Activated naive CD4-positive, alpha-beta T cell treated with Interleukin-2 at 50 U/mL for 16 hours (primary cell): ENCODE measurements at places on chromosomes 12 and 14.

DNA sequence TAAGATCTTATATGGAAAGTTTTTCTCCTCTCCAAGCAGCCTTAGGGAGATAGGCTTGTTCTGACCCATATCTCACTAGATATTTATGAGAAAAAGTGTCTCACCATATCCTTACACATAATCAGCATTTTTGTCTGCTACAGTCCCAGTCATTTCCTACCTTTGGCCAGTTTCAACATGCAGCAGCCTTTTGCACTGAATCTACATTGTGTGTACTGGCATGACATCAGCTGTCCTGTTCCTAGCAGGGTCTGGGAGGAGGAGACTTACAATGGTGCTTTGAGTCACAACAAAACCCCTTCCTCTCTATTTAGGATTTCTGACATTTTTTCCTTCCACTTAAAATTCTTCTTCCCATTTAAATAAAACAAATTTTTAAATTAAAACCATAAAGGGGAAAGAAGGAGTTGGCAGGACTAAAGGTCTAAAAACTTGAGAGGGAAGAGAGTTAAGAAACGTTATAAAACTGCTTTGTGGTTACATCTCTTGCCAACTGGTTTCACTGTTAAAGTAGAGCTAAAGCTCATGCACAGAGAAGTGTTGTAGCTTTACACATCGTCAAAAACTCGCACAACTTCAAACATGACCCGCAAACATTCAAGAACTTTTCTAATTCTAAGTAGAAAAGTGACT lies 53.3 kb upstream of the CERS5 start:
- peak; percentile 44 for DNase-seq

GRCh38 chr12:11716794-11717518 lies 67.5 kb downstream of the ETV6 start:
- no peak for DNase-seq

DNA sequence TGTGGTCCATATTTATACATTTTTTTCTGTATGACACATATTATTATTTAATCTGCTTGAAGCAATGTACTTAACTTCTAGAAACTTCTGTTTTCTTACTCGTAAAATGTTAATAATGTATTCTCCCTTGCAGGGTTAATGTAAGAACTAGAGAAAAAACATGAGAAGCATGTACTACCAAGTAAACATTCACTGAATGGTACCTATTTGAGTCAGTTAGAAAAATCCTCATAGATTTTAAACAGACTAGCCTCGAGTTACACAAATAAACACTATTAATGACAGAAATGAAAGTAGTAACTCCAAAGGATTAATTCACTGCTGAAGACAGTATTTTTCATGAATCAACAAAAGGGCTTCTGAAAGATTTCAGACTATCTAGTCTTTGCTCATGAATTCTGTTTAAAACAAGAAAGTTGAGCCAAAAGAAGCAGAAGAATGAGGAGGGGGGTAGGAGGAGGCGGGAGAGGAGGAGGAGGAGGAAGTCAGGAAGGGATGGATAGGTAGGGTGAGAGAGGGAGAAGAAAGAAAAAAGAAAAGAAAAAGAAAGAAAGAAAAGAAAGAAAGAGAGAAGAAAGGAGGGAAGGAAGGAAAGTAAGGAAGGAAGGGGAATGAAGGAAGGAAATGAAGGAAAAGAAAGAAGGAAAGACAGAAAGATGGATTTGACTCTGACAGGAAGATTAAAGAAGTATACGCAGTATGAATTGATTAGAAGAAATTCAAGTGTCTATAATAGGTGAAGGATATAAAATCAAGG lies 68.2 kb upstream of the CCDC91 start:
- DNase-seq, result no peak

DNA sequence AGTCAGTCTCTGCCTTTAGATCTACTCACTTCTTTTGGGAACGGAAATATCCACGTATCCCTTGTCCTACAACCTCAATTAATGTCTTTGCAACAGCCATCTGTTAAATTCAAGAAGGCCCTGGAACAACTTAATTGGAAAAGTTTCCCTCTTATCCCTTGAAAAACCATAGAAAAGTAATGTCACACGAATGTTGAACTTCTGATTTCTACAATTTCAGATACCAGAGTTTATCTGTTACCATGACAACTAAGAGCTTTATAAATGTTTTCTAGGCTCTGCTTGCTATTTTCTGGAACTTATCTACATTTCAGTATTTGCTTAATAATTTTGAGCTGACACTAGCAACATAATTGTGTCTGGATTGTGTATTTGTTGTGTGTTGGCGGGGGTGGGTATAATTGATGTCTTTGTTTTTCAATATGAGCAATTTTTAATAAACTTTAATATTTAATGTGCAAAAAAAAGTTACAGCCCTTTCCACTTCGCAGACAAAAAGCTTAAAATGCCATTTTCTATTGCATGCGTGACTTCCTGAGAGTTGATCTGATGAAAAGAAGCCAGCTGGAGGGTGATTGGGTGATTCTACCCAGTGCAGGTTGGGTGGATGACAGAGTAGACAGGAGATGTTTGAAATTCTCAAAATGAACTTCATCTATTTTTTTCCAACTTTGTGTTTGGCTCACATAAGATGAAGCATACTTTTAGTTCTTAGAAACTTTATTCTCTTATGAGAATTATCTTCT lies 11.8 kb upstream of the EDDM3A start:
- no peak for DNase-seq

- no peak for DNase-seq
These were observed 117.6 kb downstream of the SLC25A47 start for GRCh38 chr14:100440758-100441203.

DNA sequence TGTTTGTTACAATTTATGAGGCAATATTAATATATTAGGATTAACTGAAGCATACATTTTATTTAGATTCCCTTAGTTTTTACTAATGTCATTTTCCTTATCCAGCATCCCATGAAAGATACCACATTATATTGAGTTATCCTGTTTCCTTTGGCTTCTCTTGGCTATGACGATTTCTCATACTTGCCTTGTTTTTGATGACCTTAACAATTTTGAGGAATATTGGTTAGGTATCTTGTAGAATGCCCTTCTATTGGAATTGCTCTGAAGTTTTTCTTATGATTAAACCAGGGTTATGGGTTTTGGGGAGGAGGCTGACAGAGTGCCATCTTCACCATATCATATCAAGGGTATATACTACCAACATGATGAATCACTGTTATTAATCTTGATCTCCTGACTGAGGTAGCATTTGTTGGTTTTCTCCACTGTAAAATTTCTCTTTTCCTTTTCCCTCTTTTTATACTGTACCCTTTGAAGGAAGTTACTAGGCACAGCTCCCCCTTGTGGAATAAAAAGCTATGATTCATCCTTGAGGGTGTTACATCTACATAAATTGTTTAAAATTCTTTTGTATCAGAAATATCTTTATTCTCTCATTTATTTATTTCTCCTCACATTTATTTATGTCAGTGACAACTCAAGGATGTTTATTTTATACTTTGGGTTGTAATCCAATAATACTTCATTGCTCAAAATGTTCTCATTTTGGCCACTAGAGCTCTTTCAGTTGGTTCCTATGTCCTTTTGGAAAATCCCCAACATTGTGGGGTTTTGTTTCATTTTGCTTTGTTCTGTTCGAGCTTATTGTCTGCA lies 239.0 kb downstream of the SLC16A7 start:
- DNase-seq, result no peak

DNA sequence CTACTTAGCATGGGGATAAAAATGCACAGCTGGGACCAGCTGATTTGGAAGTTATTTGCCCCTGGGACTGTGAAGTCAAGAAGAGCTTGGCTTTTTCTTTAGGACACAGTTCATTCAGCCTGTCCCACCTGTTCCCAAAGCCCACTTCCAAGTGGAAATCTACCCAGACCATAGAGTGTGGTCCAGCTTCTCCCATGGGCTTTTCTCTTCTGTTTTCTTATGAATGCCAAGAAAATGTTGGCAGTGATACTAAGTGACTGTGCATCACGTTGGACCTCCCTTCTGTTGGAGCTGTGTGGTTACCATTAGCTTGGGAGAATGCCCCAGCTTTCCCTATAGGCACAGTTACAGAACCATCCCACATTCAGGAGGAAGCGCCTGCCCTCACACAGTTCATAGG lies 89.4 kb downstream of the NT5DC3 start:
- DNase-seq, result no peak

- DNase-seq, result no peak
These were observed 23.9 kb upstream of the FLVCR2 start for GRCh38 chr14:75554482-75554881.

DNA sequence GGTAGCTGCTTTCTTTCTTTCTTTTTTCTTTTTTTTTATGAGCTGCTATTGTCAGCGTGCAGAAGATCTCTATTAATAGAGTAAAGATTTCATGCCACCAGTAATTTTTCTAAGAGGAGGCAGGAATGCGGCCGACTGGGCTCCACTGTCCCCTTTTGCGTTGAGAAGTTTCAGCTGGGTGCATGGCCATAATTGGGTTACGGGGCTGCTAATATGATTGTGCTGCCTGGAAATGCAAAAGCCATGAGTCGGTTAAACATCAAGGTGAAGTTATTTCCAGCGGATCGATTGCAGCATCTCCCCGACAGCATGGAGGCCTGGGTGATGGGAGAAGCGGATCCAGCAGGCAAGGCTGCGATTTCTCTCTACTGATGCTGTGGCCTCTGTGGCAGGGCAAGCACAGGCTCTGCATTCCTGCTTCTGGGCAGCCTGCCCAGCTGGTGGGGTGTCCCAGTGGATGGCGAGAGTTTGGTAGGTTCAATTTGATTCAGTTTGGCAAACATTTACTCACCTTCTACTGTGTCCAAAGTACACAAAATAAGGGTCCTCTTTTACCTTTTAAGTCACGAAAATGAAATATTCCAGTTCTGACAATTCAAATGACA lies 54.4 kb upstream of the PRMT8 start:
- DNase-seq, result no peak

DNA sequence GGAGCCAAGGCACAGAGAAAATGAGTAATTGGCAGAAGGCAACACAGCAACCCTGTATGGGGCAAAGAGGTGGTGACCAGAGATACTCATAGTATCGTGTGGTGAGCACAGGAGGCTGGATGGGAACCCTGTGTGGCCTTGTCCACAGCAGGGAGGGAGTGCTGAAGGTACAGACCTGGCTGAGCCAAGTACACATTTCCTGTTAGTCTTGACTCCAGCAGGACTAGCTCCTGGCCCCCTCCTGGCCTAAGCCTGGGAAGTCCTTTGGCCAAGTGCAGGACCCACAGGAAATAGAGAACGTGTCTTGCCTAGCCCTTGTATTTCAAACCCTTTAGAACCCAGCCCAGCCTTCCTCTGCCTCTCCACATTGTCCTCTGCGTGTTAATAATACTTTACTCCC lies 289.8 kb upstream of the PWP1 start:
- no peak for DNase-seq

DNA sequence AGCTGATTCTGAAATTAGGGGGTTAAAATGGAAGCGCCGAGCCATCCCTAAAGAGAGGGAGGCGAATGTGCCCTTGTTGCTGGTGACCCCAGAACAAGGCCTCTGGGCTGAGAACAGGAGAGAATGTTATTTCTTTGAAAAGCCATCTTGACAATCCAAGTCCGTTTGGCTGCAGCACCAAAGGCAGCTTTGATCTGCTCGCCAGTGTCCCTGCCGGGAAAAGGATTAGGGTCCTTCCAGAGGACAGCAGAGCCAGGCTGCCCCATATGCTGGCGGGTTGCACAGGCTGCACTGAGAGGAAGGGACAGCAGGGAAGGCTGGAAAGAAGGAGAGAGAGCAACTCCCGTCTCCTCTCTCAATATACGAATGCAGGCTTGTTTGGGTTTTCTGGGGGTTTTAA lies 141.7 kb downstream of the TMEM132C start:
- no peak for DNase-seq

DNA sequence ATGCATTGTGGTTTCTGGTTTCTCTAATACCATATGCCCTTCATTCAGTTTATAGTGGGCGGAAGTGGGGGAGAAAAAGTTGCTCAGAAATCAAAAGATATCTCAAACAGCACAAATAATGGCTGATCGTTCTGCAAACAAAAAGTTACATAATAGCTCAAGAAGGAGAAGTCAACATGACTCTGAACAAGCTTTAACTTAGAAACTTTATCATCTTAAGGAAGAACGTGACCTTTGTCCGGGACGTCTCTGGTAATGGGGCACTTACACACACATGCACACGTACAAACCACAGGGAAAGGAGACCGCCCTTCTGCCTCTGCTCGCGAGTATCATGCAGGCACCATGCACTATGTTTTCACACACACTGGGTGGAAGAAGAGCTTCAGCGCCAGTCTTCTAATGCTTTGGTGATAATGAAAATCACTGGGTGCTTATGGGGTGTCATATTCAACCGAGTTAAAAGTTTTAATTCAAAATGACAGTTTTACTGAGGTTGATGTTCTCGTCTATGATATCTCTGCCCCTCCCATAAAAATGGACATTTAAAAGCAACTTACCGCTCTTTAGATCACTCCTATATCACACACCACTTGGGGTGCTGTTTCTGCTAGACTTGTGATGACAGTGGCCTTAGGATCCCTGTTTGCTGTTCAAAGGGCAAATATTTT lies 4.7 kb downstream of the FOS start:
- DNase-seq, result no peak
